ENCODE measurements at places on chromosomes 7 and 10.

- no peak for DNase-seq
Measured at GRCh38 chr10:116741391-116742351, 695 bp downstream of the HSPA12A start.

DNA sequence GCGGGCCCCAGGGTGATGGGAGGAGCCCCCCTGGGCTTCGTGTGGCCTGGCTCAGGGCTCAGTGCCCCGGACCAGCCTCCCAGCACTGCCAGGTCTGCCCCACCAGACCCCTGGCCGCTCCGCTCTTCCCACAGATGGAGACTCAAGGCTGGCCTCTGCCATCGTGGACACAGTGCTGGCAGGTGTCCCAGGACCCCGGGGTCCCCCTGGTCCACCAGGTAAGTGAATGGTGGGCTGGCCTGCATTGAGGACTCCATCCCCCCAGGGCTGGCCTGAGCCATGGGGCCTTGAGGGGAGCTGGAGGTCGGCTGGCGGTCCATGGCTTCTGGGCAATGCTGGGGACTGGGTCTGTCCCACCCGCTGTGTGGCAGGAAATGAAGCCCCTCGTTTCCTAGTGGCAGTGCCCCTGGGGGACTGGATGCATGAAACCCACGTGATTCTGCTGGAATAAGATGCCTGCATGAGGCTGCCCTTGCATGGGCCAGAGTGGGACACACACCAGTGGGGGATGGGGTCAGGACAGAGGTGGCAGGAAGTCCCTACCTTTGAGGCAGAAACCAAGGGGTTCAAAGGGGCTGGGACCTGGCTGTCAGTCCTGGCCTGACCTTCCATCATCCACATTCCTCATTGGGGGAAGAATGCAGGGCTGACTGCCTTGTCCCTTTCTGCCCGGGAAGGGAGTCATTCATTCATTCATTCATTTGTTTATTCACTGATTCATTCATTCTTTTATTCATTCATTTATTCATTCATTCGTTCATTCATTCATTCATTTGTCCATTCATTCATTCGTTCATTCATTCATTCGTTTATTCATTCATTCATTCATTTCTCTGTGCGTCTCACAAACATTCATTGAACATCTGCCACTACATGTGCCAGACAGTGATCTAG, 81.8 kb downstream of the MYL10 start:
- no peak for DNase-seq

GRCh38 chr10:18155321-18155720, 15.1 kb downstream of the CACNB2 start:
- no peak for DNase-seq

- no peak for DNase-seq
Measured at GRCh38 chr10:79320820-79321493, 26.3 kb upstream of the PPIF start.

- no peak for DNase-seq
Measured at GRCh38 chr10:125475815-125476214, 207.1 kb downstream of the TEX36 start.

All from NCI-H1436 (cell line).